ENCODE measurements at places on chromosomes 12 and 14. TPM values are rescaled to one million over a fixed set of nuclear protein-coding genes. Genes with fewer than 3 reads are reported as not detected.
A peak's percentile ranks its signal among the peaks of the same experiment; 100 is the strongest.

The AACS gene
- 26.3 TPM for total RNA-seq

DNA sequence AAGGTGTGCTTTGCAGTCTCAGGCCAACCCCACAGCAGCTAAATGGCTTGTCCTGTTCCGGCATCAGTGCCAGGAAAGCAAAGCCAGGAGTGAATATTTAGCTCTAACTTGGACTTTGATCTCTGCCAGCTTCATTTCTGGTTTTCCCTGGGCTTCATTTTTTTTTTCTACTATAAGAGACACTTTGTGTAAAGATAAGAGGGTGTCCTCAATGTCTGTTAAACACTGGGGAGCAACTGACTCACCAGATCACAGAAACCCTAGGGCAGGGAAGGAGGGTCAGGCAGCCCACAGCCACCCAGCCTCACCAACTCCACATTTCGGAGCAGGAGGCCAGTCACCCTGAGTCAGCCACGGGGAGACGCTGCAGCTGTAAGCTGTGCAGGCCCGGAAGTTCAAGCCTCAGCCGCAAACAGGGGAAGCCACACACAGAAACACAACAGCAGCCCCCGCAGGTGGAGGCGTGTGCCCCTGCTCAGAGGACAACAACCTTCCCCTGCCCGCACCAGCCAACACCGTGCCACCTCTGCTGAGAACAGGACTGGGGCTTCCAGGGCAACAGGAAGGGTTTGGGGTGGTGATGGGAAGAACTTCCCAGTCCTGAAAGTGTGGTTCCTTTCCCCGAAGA lies 6.3 kb downstream of the TNFRSF1A start:
- H3K27ac ChIP-seq: peak overlapping the region; percentile 99
- peaks cover 72% of the 10 kb centered on the region for H3K4me1 ChIP-seq
- H3K4me3 ChIP-seq: peak overlapping the region; percentile 85
- H3K27me3 ChIP-seq: no peaks in the 10 kb centered on the region

GRCh38 chr14:75845136-75845804 lies 136.5 kb downstream of the TGFB3 start:
- H3K27ac ChIP-seq: no peak overlapping the region
- peaks cover 7% of the 10 kb centered on the region for H3K4me1 ChIP-seq
- no peaks in the 10 kb centered on the region for H3K27me3 ChIP-seq

The KLRC4 gene
- total RNA-seq: not detected

DNA sequence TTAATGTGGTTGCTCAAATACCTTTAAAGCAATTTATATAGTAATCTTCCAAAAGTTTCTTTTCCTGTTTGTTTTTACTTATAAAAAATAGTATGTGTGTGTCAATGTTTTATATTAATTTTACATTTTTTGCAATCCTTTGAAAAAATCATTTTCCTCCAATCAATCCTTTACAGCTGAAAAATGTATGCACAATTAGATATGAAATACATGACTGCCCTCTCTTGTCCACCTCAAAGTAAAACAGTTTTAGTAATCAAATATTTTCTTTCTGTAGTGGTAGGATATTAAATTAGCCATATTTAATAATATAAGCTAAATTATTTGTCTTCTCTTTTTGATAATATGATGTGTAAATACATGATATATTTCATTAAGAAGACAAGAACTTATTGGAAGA lies 269.9 kb downstream of the ADAMTS20 start:
- H3K36me3 ChIP-seq: no peaks in the 10 kb centered on the region
- DNase-seq: peak; percentile 71
- H3K4me1 ChIP-seq: no peaks in the 10 kb centered on the region
- H3K4me3 ChIP-seq: no peak overlapping the region

The CACNB3 gene
- total RNA-seq: 9.9 TPM

DNA sequence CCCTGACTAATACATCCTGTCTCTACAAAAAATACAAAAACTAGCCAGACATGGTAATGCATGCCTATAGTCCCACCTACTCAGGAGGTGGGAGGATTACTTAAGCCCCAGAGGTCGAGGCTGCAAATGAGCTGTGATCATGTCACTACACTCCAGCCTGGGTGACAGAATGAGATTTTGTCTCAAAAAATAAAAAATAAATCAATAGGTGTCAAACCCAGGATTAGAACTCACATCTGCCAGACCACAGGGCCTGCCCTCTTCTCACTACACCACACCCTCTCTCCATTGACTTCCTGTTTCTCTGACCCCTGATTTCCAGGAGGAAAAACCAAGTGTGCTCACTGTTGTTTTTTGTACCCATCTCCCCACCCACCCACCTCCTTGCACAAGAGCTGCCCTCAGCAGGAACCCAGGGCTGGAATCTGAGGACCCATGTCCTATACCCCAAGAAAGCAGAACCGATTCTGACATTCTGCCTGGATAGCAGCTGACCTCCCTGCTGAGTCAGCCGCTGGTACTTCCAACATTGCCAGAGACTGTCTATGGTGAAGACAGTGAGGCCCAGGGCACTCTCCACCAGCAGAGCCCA lies 6.2 kb downstream of the CMKLR1 start:
- peak overlapping the region; percentile 53 for H3K27ac ChIP-seq
- H3K27me3 ChIP-seq: peaks cover 10% of the 10 kb centered on the region
- no peak for DNase-seq
- H3K36me3 ChIP-seq: no peaks in the 10 kb centered on the region

The ITGA7 gene
- total RNA-seq: 66.9 TPM

- peaks cover 23% of the 10 kb centered on the region for H3K4me1 ChIP-seq
- no peaks in the 10 kb centered on the region for H3K27me3 ChIP-seq
- H3K4me3 ChIP-seq: peak overlapping the region; percentile 6
- H3K27ac ChIP-seq: peak overlapping the region; percentile 73
- peaks cover 55% of the 10 kb centered on the region for H3K36me3 ChIP-seq
- peak; percentile 83 for DNase-seq
Observed at GRCh38 chr12:106342397-106343213, 14.9 kb upstream of the POLR3B start.

Data from stomach (tissue), 19 donors.